ENCODE measurements at places on chromosomes 6 and 20.
A peak's percentile ranks its signal among the peaks of the same experiment; 100 is the strongest.

DNA sequence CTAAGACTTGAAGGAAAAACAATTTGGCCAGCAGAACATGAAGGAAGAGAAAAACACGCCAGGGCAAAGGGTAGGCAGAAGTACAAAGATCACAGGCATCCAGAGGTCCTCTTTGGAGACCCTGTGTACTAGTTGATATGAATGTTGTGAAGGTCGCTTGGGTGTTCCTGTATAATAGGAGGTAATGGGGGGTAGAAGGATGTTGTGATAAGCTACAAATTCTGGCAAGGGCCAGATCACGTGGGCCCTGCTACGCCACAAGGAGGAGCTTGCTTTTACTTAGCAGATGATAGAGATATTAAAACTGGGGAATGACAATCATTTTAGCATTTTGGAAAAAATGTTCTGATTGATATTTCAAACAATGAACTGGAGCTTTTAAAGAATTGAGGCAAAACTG lies 878 bp upstream of the HLA-DMA start:
- DNase-seq: no peak

DNA sequence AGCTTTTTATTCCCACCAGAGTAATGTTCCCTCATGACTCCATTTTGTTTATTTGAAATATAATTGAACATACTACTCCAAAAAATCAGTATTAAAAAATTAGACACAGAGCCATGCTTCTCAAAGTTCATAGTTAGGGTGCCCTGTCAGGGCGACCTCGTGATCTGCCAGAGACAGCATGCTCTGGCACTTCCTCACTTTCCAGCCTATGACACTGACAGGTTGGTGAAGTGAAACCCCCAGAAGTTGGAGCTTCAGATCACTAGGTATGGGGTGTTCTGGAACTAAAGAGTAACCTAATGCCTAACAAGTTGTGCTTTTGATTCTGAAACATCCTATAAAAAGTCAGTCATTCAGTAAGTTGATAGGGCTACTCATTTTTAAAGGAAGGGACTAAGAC lies 93.0 kb downstream of the TBC1D7 start:
- no peak for DNase-seq

DNA sequence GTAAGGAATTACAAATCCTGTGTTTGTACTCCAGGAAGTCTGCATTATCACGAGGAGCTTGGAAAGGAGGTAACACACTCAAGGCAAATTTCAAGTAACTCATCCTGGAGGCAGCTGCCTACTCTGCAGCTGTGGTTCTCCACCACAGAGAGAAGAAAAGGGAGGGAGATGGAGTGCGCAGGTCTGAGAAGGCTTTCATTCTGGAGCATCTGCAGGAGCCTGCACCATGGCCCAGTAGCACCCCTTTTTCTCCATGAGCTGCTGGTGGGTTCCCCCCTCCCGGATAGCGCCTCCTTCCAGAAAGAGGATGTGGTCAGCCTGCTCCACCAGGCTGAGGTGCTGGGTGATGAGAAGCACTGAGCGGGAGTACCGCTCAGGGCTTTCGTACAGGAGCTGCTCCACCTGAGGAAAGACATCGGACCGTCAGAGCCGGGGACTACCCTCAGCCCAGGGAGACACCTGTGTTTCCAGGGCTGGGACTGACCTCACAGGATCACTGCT lies 1.6 kb upstream of the PSMB8 start:
- no peak for DNase-seq

GRCh38 chr6:29071831-29072723 lies 15.0 kb downstream of the OR2B3 start:
- DNase-seq: peak; percentile 30

- DNase-seq: no peak
These were observed 627.5 kb downstream of the PKHD1 start for GRCh38 chr6:51459958-51460357.

- no peak for DNase-seq
These were observed 116.6 kb upstream of the RPS6KA2 start for GRCh38 chr6:166743406-166744222.

- no peak for DNase-seq
These were observed 110.3 kb upstream of the BTBD3 start for GRCh38 chr20:11807054-11808048.

GRCh38 chr6:167350731-167351655 lies 26.1 kb downstream of the TTLL2 start:
- peak; percentile 75 for DNase-seq

DNA sequence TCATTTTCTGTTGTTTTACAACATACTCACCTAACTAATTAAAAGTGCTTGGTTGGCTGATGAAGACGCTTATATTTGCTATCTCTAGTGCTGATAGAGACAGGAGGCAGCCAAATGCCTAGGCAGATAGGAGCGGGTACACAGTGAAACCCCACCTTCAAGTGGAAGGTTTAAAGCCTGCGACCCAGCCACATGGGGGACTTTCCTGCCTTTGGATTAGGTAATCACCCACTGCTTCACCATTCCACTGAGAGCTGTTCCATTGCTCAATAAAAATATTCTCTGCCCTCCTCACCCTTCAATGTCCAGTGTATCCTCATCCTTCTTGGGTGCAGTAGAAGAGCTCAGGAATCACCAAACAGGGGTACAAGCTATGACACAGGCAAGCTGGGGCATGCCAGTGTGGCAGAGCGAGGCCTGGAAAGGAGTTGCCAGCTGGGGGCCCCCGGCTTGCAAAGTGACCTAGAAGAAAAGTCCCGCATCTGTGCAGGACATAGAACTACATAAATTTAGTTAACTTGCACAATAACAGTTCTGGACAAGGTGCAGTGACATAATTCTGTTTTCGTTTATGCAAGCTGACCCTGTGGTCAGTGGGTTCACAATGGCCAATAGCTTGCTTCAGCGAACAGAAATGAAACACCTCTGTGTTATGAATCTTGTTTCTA lies 112.0 kb upstream of the MLIP start:
- no peak for DNase-seq

DNA sequence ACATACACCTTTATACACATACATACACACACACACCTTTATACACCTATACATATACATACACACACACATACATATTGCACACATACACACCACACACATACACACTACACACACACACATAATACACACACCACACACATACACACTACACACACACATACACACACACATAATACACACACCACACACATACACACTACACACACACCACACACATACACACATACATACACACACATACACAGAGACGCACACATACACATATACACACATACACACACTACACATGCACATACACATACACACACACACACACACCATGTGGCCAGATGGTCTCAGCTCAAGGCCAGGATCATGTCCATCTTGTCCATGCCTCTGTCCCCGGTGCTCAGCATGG lies 25.7 kb downstream of the BPIFB1 start:
- no peak for DNase-seq

DNA sequence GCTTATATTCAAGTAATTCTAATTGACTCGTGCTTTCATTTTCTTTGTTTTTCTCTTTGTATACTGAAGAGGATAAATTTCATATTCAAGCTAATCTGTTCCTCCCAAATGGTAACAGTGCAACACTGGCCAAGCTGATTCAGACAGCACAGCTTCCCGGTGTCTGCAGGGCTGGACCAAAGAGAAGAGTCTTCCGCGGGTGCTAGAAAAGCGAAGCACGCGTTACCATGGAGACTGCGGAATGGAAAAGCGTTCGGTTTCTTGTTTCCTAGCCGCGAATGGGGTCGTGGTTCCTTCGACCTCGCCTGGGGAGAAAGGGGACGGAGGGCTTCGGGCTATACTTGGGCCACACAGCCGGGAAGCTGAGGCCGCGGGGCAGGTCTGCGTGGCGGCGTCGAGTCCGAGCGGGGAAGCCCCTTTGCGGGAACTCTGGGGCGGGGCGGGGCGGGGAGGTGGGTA lies 6.2 kb upstream of the ZNF311 start:
- DNase-seq: peak; percentile 7

DNA sequence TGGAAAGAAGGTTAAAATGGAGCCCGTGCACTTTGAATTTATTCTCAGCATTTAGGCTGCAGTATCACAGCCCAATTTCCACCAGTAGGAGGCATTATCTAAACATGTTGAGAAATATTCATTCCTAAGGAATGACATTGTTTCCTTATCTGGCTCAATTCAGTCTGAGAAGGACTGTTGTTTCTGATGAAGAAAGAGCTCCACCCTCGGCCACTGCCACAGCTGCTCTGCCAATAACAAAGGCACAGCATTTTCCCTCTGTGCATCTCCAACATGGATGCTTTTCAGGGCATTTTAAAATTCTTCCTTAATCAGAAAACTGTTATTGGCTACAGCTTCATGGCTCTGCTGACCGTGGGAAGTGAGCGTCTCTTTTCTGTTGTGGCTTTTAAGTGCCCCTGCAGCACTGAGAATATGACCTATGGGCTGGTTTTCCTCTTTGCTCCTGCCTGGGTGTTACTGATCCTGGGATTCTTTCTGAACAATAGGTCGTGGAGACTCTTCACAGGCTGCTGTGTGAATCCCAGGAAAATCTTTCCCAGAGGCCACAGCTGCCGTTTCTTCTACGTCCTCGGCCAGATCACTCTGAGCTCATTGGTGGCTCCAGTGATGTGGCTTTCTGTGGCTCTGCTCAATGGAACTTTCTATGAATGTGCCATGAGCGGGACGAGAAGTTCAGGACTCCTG lies at the start of gene CALHM5:
Gene CALHM5, plus strand, starts transcription at position 216 of the 687 bp plus-strand sequence. Its CDS starts 58 bp downstream, at position 274.
- DNase-seq: peak; percentile 0

DNA sequence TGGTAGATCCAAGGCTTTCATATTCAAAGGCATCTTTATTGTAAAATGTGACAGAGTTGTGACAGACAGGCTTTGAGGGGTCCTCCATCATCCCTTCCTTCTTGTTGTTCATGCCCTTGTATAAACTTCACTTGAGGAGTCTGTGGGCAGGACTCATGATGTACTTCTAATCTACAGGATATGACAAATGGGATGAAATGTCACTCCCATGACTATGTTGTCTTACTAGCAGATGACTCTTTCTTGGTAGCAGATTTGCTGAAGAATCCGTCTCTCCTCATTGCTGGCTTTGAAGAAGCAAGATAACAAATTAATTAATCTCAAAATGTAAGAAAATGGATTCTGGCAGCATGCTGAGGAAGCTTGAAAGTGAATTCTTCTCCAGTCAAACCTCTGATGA lies 566.1 kb downstream of the TFAP2B start:
- no peak for DNase-seq

- DNase-seq: no peak
These were observed 47.5 kb downstream of the CD83 start for GRCh38 chr6:14165091-14165490.

- DNase-seq: no peak
These were observed 89.4 kb downstream of the TAF4 start for GRCh38 chr20:61976263-61976643.

DNA sequence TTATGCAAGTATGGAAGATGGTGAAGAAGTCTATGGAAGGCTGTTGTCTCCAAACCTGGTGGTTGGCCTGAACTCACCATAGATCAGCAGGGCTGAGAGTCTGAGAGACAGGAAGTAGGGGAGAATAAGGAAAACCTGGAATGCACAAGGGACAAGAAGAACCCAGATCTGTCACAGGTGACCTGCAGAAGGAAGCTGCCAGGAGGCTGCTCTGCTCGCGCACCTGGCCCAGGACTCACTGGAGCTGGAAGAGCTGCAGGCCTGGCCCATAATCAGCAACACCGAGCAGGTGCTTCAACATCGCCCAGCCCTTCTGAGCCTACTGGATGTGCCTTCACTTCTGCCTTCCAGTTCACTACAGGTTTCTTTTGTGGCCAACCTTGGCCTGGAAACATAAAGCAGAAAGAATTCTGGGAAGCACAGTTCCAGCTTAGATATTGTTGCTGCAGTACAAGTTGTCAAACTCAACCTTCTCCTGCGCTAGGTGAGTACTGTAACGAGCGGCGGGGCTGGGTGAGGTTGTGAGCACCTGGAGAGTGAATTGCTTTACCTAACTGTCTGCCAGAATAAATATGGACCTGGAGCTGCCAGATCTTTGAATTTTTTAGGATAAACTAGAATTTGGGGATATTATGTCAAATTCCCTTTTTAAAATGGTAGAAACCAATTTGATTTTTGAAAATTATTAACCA lies 82.4 kb downstream of the CDH26 start:
- DNase-seq: no peak

DNA sequence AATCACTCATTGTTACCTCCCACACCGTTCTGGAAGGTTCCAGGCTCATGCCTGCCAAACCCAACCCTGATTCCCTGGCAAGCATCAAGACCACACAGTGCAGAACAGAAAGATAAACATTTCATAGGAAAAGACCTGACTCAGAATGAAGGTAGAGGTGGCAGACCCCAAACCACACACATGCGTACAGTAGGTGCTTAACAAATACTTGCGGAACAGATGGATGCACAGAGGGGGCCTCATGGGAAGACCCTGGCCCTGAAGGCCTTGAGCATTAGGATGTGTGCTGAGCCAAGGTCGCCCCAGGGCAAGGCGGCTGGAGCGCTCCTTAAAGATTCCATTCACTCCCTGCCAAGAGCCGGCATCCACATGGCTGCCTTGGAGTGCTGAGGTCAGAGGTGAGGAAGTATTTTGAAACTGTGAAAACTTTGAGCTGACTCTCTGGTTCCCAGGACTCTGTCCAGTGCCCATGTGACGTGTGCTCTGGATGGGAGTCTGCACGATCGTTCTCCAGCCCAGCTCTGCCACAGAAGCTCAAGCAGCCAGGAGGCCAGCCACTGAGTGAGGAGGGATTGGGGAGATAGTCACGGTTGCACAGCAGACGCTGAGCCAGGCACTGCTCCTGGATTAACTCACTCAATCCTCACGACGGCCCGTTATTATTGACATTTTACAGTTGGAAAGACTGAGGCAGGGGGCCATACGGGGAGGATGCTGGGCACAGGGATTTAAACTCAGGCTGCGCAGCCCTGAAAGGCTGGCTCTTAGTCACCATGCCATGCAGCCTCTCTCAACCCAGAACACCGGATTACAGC lies 65.5 kb upstream of the AFDN start:
- DNase-seq: no peak

DNA sequence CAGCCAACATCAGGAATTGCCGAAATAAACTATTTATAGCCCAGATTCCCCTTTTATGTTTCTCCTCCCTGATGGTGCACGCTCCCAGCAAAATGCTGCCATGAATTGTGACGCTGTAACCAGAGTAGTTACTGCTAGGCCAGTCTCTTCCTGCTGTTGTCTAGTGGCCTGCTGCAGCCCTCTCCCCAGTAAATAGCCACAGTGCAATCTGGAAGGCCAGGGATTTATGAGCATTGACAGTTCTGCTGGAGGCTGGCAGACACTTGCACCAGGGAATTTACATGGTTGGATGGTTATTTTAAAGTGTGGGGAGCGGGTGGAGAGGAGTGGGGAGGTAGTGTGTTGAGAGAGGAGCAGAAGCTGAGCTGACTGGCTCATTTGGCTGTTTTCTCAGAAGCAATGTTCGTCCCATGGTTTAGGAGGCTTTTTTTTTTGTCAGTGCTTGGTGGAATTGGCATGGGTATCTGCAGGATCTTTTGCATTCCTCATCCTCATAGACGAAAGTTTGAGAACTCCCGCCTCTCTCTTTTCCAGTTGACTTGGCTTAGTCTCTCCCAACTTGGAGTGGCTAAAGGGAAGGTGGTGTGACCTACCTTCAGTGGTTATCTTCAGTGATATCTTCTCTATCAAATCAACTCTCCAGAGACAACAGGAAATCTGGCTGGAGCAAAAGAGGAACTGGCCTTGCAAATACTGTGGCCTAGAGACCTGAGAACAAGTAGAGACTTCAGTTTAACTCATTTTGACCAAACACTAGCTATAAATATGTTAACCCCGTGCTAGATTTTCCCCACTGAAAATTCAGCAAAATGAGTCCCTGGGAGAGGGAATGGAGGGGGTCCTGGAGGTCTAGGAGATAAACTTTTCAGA lies 99.3 kb upstream of the VSTM2L start:
- DNase-seq: no peak

GRCh38 chr6:145271577-145271976 lies 463.7 kb downstream of the EPM2A start:
- DNase-seq: no peak

GRCh38 chr20:63519668-63520503 lies 679 bp upstream of the PPDPF start:
- DNase-seq: peak; percentile 79

Measured in SW480 (cell line).